Bronchial epithelial cell (primary cell): ENCODE measurements at places on chromosomes 12 and 14. TPM values are rescaled to one million over a fixed set of nuclear protein-coding genes. Genes with fewer than 3 reads are reported as not detected.

GRCh38 chr12:11174022-11174421 lies 3.0 kb downstream of the SMIM10L1 start:
- no peak for DNase-seq

- no peak for DNase-seq
Observed at GRCh38 chr12:47139000-47139681, 59.4 kb upstream of the AMIGO2 start.

DNA sequence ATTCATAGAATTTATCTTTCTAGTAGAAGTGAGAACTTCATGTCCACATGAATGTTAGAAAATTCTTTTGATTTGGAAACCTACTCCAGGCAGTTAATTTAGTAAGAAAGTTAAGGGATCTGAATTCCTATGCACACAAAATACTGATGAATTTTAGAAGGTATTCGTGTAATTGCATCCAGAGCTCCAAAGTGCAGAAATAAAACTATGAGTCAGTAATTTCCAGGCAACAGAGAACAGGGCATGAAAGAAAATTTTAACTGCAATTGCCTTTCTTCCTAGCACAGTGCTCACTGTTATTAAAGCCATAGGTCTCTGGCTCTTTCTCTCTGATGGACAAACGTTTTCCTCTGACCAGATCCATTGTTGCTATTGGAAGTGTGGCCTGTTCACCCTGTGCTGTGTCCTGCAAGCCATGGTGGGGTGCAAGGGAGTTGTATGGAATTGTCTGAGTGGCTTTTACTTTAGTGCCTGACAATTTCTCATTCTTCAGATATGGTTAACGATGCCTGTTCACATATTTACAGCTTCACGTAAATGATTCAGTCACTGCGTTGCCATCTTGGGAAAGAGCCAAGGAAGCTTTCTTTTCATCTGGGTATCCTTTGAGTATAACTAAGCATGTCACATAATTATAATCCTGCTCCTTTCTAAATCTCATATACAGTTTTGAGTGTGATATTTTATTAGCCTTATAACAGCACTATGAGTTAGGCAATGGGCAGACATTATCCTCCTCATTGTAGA lies 145.1 kb downstream of the ACSS3 start:
- DNase-seq, result no peak

- peak; percentile 94 for DNase-seq
Observed at GRCh38 chr12:120955232-120955631, 23.1 kb upstream of the HNF1A start.

DNA sequence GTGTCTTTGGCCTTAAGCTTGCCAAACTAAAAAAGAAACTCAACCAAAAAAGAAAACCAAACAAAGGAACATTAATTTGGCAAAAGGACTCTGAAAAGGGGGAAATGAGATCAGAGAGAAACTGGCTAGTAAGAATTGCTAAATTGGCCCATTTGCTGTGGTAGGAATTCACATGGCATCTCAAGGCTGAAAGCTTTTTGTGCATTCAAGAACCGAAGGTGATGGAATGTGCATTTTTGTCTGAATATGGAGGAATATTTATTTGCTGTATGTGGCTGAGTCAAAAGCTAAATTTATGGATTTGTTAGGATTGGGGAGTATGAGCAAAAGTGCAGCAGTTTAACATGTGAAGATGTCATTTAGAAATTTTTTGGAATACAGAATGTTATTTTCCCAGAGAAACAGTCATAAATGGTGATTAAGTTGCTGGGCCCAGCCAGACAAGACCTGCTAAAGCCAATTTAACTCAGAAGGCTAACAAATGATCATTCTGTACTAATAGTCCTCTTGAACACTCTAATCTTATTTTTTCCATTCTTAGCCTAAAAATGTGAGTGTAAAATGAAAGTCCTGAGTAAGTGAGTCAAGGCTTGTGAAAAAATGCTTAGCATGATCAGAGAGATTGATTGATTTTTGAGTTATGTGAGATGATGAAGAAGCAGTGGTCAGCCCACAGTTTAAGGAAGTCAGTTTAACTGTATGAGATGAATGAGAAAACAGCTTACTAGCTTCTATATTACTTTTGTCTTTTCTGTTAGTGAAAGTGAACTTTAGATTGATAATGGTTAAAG lies 94.1 kb downstream of the ANO6 start:
- no peak for DNase-seq

GRCh38 chr14:55333711-55334485 lies 62.7 kb downstream of the FBXO34 start:
- peak; percentile 51 for DNase-seq

The KRT5 gene
- 6,770 and 10,597 TPM in 2 replicates for total RNA-seq

The IRAK3 gene
- 1.0 and 1.6 TPM in 2 replicates for total RNA-seq

DNA sequence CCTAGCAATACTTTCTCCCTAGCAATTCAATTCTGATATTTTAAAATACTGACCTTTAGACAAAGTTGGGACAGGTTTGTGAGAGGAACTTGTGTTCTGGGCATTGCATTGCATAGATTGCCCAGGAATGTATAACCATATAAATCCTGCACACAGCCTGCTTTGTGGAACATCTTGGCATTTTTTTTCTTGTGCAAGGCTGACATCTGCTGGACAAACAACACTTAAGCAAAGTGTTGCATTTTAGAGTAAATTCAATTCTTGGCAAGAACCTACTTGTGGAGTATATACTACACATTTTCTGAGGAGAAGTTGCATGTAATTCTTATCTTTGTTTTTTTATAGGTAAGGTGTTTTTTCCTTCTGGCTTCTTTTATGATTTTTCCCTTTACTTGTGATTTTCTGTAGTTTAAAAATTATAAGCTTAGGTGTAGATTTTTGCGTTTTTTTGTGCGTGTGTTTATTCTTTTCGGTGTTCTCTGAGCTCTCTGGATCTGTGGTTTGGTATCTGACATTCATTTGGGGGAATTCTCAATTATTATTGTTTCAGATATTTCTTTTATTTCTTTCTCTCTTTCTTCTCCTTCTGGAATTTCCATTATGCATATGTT lies 26.4 kb downstream of the TESPA1 start:
- peak; percentile 75 for DNase-seq

- DNase-seq, result peak; percentile 85
Observed at GRCh38 chr14:89912667-89913211, 41.8 kb downstream of the EFCAB11 start.

The ADAMTS20 gene
- total RNA-seq, result not detected in 2 replicates

- DNase-seq, result no peak
Observed at GRCh38 chr14:32934073-32934880, 4.4 kb upstream of the NPAS3 start.

DNA sequence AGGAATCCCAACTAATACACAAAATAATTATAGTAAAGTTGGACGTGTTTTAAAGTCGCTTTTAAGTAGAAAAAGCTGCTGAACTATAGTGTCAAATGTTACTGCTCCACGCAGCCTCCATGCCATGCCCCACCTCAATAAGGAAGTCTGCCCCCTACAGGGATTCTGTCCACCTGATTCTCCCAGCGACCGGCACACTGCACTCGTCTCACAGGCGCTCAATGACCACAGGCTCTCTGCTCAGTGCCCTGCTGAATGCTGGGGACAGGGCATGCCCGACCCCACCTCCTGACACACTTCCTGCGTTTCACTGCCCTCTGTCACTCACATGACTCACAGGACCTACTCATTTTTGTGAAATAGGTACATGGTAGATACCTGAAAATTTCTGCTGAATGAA lies 48.9 kb downstream of the BDKRB1 start:
- peak; percentile 49 for DNase-seq

GRCh38 chr14:21501568-21501967 lies 9.6 kb downstream of the METTL3 start:
- DNase-seq, result no peak

The ADCY4 gene
- 0.53 and 0.77 TPM in 2 replicates for total RNA-seq

DNA sequence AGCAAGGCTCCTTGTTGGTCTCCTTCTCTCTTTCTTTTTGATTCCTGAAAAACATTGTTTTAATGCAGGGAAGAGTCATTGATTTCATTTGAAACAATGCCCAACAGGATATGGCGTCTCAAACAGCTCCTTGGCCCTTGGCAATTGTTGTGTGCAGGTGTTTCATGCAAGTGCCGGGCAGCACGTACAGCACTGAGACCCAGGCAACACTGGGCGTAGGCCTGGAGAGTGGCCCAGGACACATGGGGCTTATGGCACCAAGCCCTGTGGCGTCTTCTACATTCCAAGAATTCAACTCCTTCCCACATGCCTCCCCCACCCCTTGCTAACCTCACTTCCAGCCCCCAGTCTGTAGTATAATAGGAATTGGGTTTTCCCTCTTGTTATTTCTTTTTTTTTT lies 230.4 kb downstream of the SPTSSA start:
- no peak for DNase-seq

DNA sequence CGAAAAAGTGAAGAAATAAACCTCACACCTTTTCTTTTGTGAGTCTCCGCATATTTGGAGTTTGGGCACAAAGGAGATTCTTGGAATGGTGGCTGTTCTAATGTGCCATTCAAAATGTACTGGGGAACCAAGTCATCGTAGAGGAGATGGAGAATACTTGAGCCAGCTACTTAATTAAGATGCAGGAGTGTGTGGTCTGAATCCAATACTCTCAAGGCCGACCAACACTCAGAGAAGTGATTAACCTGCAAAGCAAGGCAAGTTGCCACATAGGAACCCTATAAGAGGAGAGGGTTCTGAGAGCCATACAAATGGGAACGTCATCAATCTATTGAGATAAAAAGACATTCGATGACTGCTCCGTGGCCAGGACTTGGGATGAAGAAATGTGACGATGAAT lies 446.7 kb downstream of the GLT1D1 start:
- DNase-seq, result no peak

DNA sequence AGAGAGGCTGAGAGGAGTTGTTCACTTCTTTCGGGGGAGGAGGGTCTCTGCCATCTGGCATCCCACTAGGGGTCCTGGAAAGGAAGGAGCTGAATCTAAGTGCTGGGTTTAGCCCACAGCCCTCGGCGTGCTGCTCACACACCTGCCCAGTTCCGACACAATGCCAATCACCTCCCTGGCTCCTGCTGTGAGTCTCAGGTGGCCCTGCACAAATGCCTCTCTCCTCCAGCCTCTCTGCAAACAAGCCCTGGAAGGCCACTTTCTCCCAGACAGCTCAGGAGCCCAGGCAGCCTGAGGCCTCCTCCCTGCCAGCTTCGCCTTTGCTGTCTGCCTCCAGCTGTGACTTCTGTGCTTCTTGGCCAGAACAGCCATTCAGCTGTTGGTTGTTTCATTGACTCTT lies 51.2 kb downstream of the SMIM41 start:
- DNase-seq, result no peak

The KCNC2 gene
- total RNA-seq, result under 0.01 TPM in 1 of 2 replicates, not detected in the other

DNA sequence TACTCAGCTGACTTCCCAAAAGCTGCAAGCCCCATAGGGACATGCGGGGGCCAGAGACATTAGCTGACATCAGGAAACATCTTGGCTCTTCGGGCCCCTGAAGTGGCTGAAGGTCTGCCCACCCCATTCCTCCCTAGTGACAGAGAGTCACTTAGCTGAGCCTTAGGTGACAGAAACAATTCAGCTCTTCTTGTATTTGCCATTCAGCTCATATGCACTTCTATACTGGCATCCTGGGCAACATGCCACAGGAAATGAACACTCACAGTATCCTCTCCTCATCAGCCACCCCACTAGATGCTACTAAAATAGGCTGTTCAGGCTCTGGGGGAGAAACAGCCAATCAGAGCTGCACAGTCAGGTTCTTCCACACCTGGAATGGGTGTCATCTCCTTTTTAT lies 3.4 kb downstream of the DCTN2 start:
- no peak for DNase-seq

DNA sequence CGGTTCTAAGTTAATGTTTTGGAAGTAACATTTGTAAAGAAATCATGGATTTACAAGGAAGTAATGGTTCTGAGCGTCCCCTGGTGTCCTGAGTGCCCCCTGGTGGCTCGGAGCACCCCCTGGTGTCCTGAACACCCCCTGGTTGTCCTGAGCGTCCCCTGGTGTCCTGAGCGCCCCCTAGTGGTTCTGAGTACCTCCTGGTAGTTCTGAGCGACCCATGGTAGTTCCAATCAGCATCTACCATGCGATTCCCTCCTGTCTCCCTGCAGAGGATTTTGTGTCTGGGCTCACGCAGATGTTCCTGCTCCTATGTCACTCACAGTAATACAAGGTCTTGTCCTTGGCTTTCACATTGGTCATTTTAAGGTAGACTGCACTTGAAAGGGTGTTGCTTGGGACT lies 1352.9 kb downstream of the TMEM121 start:
- DNase-seq, result peak; percentile 23

GRCh38 chr12:77947330-77947729 lies 116.6 kb downstream of the NAV3 start:
- DNase-seq, result peak; percentile 67

GRCh38 chr14:41749429-41749828 lies 142.8 kb downstream of the LRFN5 start:
- DNase-seq, result no peak

DNA sequence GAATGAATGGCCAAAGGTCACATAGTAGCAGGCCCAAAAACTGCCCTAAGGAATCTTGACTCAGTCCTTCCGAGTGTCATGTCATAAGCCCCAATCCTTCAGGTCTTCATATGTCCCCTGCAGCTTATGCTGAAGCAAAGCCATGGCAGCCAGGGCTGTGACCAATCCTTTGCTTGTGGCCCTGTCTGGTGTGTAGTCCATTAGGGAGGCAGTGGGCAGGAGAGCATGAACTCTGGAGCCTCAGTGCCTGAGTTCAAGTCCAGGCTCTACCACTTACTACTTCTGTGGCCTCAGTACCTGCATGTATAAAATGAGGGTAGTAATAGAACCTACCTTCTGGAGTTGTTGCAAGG lies 20.3 kb downstream of the PLEKHG3 start:
- DNase-seq, result no peak

- DNase-seq, result no peak
Observed at GRCh38 chr12:48512855-48513254, 12.6 kb upstream of the OR8S1 start.

DNA sequence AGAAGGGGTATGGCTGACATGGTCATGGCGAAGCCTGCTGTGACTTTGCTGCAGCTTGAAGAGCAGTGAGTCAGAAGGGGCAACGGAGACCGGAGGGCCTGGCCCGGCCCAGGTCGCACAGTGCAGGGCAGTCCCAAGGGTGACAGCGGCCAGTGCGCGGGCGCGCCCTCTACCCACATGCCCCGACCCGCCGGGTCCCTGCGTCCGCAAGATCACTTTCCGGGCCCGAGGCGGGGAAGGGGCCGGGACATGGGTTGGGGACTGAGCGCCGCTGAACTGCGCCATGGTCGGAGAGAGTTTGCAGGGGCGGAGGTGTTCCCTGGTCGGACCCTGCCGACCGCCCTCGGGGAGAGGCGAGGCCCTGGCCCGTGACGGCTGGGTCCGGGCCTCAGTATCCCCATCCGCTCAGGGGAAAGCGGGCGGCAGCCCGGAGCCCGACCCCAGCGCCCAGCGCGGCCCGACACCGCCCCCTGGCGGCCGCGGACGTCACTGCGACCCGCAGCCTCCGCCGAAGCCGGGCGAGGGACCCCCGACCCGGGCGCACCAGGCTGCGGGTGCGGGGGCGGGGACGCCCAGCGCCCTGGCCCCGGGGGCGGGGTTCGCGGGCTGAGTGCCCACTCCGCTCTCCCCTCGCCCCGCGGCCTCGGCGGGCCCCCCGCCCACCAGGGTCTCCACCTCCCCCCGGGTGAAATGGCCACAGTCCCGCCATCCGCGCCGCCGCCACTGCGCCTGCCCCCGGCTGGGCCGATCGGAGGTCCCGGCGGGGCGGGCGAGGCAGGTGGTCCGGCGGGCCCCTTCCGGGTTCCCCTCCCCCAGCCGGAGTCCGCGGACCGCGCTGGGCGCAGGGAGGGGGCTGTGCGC lies 7.2 kb upstream of the ANKRD9 start:
- DNase-seq, result no peak

The NFATC4 gene
- total RNA-seq, result 4.7 and 7.3 TPM in 2 replicates

- no peak for DNase-seq
Observed at GRCh38 chr12:50375802-50376201, 20.6 kb downstream of the FAM186A start.

- no peak for DNase-seq
Observed at GRCh38 chr12:63882844-63883243, 38.3 kb downstream of the SRGAP1 start.

GRCh38 chr12:126019385-126019784 lies 954.1 kb downstream of the AACS start:
- no peak for DNase-seq
